ENCODE measurements at places on chromosomes 1 and 21.
A peak's percentile ranks its signal among the peaks of the same experiment; 100 is the strongest.

GRCh38 chr1:107964336-107965109 lies 457 bp downstream of the VAV3 start:
- DNase-seq = peak; percentile 18

GRCh38 chr1:41468122-41468762 lies 16.2 kb downstream of the EDN2 start:
- no peak for DNase-seq

DNA sequence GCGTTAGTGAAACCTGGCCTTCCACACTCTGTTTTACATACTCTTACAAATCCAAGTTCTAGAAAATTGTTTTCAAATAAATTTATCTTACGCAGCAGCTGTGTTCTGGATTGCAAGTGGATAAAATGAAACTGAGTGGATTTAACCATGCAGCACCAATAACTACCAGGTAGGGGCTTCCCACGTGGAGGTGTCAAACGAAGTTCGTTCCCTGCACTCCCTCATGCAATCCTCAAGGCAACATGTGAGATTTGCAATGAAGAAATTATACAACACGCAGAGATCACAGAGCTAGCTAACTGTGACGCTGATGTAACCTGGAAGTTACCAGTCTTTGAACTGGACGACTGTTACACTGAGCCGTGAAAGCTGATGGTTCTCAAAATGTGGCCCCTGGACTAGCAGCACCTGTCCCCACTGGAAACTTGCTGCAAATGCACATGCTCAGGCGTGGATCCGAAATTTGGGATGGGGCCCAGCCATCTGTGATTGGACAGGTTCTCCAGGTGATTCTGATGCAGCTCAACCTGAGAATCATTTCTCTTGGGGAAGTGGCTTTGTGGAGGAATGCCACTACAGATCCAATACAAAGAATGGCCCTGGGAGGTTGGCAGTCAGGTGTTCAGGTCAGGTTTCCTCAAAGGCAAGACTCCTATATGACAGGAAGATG lies 36.3 kb downstream of the RSPH1 start:
- DNase-seq = no peak

GRCh38 chr1:90716243-90716551 lies 905 bp downstream of the BARHL2 start:
- DNase-seq = no peak

- DNase-seq = no peak
Measured at GRCh38 chr1:31977385-31978131, 36.1 kb upstream of the KHDRBS1 start.

GRCh38 chr1:100230765-100231164 lies 18.9 kb downstream of the DBT start:
- DNase-seq = no peak

GRCh38 chr1:170273291-170274130 lies 127.8 kb downstream of the NTMT2 start:
- no peak for DNase-seq

DNA sequence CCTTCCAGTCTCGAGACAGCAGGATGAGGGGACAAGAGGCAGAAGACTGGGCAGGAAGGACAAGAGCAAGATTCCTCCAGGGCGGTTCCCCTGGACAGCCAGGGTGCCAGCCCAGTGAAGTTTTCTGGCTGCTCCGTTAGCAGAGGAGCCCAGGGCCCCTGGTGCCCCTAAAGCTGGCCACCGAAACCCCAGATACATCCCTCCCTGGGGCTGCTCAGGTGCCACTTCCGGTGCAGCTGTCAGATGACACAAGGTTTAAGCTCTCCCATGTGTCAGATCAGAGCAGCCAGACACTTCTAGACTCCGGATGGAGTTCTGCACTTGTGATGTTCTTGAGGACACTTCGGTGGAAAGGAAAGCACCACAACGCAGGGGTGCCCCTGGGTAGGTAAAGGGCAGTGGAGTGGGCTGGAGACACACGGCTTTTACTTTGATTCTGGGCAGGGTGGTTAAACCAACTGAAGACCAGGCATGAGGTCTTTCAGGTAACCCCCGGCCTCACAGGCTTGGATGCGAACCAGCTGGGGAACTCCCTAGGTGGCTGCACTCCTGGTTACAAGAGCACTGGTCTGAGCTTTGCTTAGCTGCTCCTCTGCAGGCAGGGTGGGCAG lies 85.7 kb downstream of the ITPKB start:
- DNase-seq = peak; percentile 69

GRCh38 chr1:30919025-30919881 lies 10.7 kb upstream of the SDC3 start:
- DNase-seq = no peak

DNA sequence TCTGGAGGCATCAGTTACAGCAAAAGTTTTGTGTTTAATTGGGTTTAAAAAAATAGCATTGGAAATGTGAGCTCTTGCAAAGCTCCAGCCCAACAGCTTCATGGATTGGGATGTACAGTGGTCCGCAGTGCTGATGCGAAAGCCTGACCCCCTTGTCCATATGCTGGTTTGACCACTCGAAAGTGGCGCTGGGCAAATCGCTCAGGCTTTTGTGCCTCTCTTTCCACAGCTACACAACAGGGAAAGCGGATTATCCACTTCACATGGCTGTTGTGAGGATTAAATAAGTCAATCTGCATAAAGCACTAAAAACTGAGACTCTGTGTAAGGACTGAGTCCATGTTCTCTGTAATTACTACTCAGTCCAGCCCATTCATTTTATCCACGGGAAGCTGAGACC lies 57.2 kb downstream of the HUNK start:
- no peak for DNase-seq

DNA sequence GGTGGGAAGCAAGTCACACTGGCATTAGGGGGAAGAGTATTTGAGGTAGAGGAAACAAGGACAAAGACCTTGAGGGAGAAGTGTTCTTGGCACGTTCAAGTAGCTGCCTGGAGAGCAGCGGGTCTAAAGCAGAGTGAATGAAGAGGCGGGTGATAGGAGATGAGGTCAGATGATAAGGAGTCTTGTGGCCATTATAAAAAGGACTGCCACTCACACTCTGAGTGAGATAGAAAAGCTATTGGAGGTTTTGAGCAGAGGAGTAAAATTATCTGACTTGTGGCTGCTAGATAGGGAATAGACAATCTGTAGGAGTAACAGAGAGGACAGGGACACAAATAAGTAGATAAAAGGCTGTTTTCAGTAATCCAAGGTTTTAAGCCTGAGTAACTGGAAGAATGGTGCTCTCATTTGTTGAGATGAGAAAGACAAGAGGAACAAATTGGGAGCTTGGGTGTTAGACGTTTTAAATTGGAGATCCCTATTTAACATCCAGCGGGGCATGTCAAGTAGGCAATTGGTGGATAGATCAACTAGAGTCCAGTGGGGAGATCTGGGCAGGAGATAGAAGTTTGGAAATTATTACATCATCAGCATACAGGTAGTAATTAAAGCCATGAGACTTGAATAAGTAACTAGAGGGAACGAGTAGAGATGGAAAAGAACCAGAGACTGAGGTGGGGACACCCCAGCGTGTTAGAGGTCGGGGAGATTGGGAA lies 43.7 kb downstream of the HENMT1 start:
- DNase-seq = no peak

GRCh38 chr1:6262555-6263420 lies 1.9 kb upstream of the GPR153 start:
- no peak for DNase-seq

GRCh38 chr1:46822248-46822826 lies 23.5 kb downstream of the CYP4B1 start:
- no peak for DNase-seq

DNA sequence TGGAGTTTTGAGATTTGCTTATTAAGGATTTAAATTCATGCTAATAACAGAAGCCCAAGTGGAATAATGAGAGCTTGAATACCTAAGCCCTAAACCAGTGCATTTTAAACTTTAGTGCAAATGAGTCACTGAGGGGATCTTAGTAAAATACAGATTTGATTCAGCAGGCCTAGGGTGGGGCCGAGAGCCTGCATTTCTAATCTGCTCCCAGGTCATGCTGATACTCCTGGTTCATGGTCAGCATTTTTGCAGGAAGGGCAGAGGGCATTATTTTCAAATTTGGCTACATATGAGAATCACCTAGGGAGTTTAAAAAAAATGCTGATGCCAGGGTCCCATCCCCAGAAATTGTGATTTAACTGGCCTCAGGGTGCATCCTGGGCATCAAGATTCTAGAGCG lies 39.3 kb downstream of the DNTTIP2 start:
- no peak for DNase-seq

- no peak for DNase-seq
Measured at GRCh38 chr1:155794605-155795245, 62.3 kb downstream of the GON4L start.

DNA sequence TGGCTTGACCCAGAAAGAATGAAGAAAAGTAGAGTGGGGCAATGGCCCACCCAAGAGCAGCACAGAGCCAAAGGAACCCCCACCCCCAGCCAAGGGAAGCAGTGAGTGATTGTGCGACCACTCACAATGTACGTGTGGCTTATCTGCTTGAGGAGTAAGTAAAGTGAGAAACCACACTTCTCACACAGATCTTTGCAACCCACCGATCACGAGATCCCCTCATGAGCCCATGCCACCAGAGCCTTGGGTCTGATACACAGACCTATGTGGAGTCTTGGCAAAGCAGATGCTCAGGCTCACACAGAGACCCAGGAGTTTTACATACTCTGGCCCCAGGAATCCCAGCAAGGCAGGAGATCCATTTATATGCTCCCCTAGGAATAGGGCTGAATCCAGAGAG lies 14.0 kb upstream of the SLC9C2 start:
- no peak for DNase-seq

DNA sequence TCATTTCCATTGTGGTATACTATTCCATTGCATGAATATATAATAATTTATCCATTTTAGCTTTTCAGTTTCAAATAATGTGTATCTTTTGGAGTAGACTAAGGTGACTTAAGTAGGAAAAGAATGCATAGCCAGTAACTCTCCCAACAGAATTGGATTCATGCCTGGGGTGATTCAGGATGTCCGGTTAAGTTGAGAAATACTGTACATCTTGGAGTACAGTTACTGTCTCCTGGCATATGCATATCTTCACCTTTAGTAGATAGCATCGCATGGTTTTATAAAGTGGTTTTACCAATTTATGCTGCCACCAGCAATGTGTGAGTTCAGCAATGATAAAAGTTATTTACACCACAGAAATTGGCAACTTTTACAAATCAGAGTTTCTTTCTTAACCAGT lies 18.6 kb upstream of the SLC6A9 start:
- no peak for DNase-seq

DNA sequence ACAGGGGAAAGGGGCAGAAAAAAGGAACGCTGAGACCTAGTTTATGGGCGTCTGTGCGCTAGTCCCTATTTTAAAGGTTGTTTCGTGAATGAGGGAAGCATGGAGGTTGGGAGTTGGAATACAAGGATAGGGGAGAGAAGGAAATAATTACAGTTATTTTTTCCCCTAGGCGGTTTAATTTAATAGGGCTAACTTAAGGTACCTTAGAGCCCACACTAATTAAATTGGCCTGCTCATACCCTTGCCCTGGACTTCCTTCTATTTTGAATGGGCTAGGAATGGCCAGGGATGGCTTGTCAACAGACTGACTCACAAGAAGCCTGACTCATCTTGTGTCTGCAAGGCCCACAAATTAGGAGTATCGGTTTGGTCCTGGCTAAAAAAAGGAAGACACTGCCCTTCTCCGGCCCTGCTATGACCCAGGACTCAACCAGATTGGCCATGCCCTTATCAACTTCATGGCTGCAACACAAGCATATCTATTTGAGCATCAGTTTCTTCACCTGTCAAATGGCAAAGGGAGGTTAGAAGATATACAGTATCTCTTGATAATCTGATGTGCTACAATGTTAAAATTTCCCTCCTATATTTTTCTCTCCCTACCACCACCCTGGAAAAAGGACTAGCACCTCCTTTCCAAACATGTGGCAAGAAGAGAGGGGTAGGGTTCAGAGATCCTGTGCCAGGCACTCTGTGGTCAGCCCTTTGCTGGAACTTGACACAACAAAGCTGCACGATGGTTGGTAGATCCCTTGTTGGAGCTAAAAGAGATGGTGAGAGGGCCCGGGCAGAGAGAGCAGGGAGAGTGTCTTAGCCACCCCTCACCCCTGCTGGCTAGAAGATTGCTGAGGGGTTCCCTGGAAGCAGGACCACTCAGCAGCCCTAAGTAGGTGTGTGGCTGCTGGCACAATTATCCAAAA lies 2.2 kb upstream of the SSBP3 start:
- peak; percentile 7 for DNase-seq

DNA sequence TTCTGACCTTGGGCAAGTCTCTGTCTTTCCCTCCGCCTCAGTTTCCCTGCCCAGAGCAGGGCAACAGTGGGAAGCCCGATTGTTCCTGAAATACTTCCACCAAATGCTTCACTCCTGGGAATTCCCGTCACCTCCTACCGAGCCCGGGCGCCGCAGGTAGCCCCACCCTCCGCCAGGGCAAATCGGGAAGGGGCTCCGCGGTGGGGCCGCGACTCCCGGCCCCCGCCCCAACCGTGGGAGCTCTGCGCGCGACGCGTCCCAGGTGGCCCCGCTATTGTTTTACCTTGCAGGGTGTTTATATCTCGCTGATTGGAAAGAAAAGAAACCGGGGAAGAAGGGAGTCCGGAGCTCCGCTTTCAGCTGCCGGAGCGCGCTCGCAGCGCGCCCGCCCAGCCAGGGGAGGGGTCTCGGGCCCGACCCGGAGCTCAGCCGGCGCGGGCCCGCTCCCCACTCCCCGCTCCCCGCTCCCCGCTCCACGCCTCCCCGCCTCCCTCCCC lies 407 bp downstream of the IGSF3 start:
- no peak for DNase-seq

GRCh38 chr1:88730995-88731394 lies 46.9 kb downstream of the PKN2 start:
- DNase-seq = no peak

GRCh38 chr1:221740993-221741702 lies 741 bp downstream of the DUSP10 start:
- peak; percentile 31 for DNase-seq

- DNase-seq = no peak
Measured at GRCh38 chr1:157624471-157624870, 26.6 kb upstream of the FCRL4 start.
